Forelimb muscle (tissue), 1 donor: ENCODE measurements at places on chromosomes 1 and 21.

DNA sequence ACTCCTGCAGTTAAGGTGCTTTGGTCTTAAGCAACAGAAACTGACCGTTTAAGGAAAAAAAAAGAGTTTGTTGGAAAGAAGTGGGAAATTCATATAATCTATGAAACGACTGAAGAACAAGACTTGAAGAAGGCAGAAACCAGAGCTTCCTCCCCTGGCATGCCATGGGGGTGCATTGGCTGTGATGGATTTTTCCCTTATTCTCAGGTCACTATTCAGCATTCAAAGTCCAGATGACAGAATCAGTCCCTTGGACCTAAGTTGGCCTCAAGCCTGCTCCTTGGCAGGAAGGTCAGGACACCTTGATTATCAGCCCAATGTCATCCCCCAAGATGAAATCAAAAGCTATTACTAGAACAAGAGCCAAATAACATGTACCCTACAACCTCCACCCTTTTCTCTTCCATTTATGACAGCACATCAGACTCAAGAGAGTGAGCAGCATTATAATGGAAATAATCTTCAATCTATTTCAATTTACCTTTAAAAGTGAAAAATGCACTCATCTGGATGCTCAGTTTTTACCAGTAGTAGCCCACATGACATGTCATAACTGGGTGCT is 15.8 kb upstream of the TMEM9 start:
- DNase-seq = no peak

DNA sequence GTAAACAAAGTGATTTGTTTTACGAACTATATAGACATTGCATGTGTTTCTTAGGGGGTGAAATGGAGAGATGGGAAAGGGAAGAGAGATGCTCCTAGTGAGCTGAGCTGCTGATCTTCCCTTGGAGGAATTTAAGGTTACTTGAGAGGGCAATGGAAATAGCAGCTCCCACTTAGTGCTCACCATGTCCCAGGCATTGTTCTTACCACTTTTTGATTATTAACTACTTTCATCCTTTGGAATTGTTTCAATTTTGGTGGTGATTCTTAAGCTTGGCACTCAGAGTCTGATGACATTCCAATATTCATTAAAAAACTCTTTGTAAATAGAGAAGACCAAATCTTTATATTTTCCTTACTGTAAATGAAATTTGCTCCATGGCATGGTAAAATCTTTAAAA is 124.9 kb downstream of the ITSN1 start:
- DNase-seq = no peak

DNA sequence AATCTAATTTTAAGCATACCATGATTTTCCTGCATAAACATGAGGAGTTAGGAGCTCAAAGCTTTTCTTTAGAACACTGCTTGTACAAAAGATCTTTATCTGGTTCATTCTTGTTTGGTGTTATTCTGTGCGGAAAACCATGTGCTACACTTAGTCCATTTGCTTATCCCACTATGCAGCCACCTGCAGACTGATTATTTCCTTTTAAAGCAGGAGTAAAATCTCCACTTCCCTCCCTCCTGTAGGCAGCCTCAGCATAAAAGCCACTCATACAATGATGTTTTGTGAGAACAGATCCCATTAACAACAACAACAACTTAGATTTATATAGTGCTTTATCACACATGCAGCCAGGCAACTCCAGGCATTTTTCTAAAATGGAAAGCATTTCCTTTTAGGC is 355.3 kb upstream of the NEGR1 start:
- DNase-seq = no peak

DNA sequence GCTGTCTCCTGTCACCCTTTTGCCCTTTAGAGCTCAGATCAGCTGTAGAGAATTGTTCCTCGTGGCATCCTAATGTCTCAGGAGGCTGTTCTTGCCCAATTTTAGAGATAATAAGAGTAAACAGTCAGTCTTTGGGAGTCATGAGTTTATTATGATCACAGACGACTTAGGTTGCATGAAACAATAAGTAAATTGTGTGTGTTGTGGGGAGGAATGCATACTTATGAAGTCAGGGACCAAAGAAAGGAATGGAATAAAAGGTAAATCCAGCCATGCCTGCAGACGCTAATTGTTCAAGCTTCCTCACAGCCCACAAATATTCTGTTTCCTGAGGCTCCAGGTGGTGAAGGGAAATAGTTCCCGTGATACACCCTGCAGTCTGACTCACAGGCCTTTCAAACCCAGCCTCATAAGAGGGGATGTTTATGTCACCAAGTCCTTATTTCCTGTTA is 897 bp downstream of the EPHX4 start:
- no peak for DNase-seq

- no peak for DNase-seq
These were observed 43.3 kb downstream of the BACE2 start for GRCh38 chr21:41211060-41211805.

DNA sequence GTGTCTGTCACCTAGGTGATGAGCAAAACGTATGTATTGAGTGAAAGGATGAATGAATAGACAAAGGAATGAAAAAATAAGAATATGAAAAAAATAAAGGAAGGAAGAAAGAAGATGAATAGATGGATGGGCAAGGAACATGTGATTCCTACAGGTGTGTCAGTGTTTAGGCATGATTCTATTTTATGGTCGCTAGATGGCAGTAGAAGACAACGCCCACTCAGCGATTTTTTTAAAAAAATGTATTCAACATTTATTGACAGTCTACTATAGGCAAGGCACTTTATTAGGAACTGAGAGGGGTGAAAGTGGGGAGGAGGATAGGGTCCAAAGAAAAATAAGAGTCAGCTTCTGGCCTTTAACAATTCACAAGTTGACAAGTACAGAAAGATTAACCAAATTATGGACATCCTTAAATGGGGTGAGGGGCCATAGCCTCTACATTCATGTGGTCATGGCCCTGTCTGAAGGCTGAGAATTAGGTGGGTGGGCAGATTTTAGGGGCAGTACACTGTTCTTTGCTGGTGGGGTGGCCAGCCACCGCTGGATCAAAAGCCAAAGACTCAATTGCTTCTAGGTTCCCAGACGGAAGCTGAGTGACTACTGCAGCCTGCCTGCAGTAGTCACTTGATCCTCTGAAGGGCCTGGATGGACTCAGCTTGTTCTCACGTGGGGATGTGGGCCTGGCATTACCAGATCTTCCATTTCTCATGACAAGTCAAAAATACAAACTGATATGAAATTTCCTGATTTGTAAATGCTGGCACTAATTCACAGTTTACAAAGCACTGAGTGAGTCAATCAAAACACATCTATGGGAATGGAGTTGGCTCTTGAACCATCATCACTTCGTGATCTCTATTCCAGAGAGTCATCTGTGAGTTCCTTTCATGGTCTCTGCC is 83.9 kb downstream of the FASLG start:
- DNase-seq = no peak

- no peak for DNase-seq
These were observed 49.8 kb downstream of the COLGALT2 start for GRCh38 chr1:183987593-183988318.
